ENCODE measurements at places on chromosomes 5 and 9. TPM values are rescaled to one million over a fixed set of nuclear protein-coding genes. Genes with fewer than 3 reads are reported as not detected.

The ADAMTS6 gene
- total RNA-seq: 32.3 TPM

The NPR3 gene
- total RNA-seq: 2.7 TPM

The ITGA2 gene
- total RNA-seq: 14.7 TPM

The GNA14 gene
- total RNA-seq: 0.40 TPM

The PTPDC1 gene
- 6.3 TPM for total RNA-seq
